Activated T-helper 9 cell treated with anti-CD3 and anti-CD28 coated beads, Interleukin-2, amount 50 U/mL, for 16 hours (primary cell): ENCODE measurements at places on chromosomes 2 and 18.

DNA sequence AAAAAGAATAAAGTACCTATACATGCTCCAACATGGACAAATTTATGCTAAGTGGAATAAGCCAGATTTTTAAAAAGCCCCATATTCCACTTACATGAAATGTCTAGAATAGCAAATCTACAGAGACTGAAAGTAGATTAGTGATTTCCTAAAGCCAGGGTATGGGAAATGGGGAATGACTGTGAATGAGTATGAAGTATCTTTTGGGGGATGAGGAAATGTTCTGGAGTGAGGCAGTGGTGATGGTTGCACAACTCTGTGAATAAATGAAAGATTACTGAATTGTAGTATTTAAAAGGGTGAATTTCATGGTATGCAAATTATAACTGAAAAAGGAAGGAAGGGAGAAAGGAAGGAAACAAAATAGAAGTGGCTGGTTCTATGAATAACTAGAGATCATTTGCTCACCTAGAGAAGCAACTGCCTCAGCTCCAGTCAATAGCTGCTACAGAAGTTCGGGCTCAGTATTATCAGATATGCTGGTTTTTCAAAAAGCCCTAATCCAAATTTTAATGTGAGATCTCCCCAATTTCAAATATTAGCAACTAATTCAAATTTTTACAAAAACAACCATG, 39.3 kb downstream of the MAP3K2 start:
- DNase-seq, result no peak

- DNase-seq, result no peak
Observed at GRCh38 chr2:177717831-177718618, 325.5 kb downstream of the AGPS start.

DNA sequence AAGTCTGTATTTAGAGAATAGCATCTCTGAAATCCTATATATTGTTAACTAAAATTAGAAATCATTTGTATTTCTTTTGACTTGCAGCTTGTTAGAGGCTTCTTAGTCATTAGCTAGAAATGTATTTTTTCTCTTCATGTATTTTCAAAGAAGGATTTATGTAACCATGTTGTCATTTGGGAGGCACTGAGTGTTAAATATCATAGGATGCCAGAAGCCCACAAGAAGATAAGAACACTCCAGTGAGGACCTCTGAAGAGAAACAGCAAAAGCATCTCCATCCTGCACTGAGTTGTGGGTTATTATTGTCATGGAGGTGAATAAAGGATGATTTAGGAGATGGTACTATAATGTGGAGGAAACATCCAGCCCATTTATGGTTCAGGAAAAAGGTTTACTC, 93.5 kb downstream of the UBE2E3 start:
- DNase-seq, result no peak

GRCh38 chr2:46803911-46804670, 111.5 kb downstream of the MCFD2 start:
- DNase-seq, result no peak

- no peak for DNase-seq
Observed at GRCh38 chr2:47230418-47230817, 75.3 kb upstream of the STPG4 start.

DNA sequence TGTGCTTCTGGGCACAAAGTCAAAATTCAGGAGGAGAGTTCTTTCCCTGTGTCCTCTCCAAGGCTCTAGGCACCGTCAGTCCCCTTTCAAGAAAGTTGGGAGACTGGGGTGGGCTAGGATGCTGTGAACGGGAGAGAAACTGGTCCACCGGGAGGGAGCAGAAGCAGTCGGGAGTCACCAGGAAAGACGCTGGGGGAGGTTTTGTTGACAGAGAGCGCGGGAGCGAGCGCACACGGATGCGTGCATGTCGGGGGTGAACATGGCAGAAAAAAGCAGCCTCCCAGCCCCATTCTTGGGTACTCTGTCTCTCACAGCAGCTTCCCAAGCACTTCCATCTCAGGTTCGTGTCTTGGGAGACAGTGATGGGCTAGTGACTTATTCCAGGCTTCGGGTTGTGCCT, 97.1 kb upstream of the PXDN start:
- no peak for DNase-seq

- peak; percentile 17 for DNase-seq
Observed at GRCh38 chr2:239882331-239882732, 142.8 kb downstream of the NDUFA10 start.

GRCh38 chr2:109297566-109298490, 168.8 kb downstream of the SH3RF3 start:
- DNase-seq, result no peak

DNA sequence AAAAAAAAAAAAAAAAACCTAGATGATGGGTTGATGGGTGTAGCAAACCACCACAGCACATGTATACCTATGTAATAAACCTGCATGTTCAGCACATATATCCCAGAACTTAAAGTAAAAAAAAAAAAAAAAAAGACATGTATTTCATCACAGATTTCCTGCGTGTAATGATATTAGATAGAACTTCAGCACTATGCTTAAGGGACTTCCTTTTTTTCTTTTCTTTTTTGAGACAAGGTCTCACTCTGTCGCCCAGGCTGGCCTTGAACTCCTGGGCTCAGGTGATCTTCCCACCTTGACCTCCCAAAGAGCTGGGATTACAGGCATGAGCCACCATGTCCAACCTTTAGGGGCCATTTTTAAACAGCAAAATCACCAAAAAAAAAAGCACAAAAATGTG, 42.0 kb downstream of the NEURL3 start:
- no peak for DNase-seq

- DNase-seq, result no peak
Observed at GRCh38 chr18:35438480-35439234, 59.1 kb downstream of the INO80C start.

- peak; percentile 58 for DNase-seq
Observed at GRCh38 chr2:231425811-231426703, 30.5 kb downstream of the B3GNT7 start.

DNA sequence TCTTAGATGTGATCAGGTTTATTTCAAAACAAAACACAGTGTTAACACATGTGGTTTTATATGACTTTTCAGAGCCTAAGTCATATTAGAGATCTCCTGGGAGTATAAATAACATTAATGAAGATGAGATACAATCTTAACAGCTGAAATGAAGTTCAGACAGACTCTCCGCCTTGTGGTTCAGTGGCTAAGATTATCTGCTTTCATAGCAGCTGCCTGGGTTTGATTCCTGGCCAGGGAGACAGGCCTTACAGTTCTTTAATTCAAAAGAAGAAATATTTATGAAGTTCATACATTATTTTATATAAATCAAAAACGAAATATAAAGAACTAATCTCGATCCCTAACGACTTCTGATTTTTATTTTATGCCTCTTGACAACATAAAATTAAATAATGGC, 35.2 kb upstream of the TTC32 start:
- DNase-seq, result no peak

GRCh38 chr2:26672818-26673393, 19.6 kb upstream of the KCNK3 start:
- DNase-seq, result no peak

GRCh38 chr2:98004613-98005012, 8.9 kb upstream of the TMEM131 start:
- DNase-seq, result no peak

- no peak for DNase-seq
Observed at GRCh38 chr18:55179835-55180234, 220.6 kb upstream of the CCDC68 start.

DNA sequence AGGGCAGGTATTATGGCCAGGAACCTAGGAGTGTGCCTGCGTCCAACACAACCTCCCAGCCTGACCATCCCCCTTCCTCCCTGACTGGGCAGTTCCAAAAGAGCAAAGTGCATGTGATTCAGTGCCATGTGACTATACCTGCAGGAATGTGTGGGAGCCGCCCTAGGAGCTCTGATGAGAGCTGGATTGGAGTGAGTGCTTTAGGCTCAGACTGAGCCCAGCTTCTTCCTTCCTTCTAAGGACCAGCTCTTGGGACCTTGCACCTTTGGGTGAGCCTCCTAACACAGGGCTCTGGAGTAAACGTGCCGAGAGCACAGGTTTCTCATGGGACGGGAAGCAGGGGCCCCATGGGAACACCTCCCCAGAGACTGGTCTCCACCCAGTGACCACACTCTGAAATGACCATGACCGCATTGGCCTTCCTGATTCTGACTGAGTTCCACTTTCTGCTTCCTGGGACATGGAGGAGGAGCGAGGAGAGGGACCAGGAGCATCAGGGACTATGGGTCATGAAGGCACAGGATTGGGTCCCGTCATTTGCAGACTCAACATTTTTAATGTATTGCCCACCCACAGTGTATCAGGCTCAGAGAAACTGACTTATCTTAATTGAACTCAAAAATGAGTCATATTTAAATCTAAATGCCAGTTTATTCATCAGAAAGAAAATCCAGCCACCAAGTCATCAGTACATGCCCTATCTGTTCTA, 87.8 kb upstream of the BCL2L11 start:
- DNase-seq, result no peak
